ENCODE measurements at places on chromosomes 6 and 20. TPM values are rescaled to one million over a fixed set of nuclear protein-coding genes. Genes with fewer than 3 reads are reported as not detected.

HTR1E gene
- not detected for total RNA-seq

CALHM6 gene
- 0.88 TPM for total RNA-seq

SAMD5 gene
- total RNA-seq: 0.59 TPM

APOBEC2 gene
- total RNA-seq: not detected

RBPJL gene
- not detected for total RNA-seq

GLP1R gene
- total RNA-seq: not detected

Data from osteoblast (primary cell).